ENCODE measurements at places on chromosomes 1 and 21.

DNA sequence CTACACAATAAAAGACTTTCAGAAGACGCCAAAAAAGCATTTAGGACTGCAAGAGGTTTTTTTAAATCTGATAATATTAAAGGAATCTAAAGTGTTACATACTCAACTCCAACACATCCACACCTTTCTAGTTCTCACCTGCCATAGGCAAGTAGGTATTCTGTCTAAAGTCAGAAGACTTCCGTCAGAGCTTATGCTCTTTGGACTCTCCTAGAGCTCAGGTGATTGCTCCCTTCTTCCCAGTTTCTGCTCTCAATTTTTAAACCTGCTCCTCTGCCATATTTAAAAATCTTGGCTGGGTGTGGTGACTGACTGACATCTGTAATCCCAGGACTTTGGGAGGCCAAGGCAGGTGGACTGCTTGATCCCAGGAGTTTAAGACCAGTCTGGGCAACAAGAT is 16.6 kb downstream of the EVI5 start:
- no peak for DNase-seq

DNA sequence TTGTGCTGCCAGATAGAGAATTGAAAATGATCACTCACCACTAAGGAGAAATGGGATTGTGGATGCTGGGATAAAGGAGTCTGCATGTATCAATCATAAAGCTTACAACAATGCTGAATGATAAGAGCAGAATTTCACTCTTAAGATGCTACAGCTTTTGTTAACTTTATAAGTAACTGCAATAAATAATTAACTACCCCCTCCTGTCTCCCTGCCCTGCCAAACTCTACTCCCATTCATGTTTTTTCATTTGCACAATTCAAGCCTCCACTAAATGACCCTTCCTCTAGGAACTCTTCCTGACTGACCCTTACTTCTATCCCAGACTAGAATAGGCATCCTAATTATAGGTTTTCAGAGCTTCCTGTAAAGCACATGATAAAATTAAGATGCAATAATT is 14.9 kb downstream of the MTF1 start:
- no peak for DNase-seq

DNA sequence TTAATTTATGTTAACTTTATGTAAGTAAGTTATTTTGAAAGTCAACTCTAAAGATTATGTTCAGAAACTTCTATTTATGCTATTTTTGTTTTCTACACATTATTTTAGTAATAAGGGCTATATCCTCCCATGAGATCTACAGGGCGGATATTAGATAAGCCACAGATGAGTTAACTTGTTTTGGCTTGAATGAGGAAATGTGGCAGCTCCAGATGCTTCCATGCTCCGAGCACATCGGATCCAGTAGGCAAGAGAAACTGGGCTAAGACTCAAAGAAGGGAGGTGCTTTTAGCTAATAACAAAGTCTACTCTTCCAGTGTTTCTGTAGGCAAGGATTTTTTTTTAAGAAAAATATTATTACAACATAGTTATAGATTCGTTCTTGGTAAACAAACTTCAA is 20.0 kb upstream of the LAMC1 start:
- no peak for DNase-seq

- no peak for DNase-seq
Measured at GRCh38 chr1:81695741-81696140, 105.0 kb upstream of the ADGRL2 start.

DNA sequence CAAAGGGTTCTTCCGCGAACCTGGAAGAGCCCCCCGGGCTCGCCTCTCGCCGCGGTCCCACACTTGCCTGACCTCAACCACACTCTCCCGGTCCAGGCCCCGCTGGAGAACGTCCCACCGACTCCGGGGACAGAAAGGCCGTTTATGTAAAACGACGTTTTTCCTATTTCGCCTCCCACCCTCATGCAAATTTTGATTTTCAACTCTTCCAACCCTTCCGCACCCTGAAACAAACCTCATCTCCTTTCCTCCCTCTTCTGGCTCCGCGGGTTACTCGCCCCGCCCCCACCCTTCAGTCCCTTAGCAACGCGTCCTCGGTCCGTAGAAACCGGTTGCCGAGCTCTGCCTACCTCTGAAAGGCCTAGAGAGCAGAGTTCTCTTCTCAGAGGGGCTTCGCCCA is at the start of gene C1orf141:
TSS of gene C1orf141 (minus strand) at position 276 of the 400 bp plus-strand sequence. CDS start 7,730 bp downstream, outside the sequence.
- DNase-seq = no peak

- DNase-seq = no peak
Measured at GRCh38 chr1:222243902-222244301, 304.0 kb downstream of the HHIPL2 start.

- no peak for DNase-seq
Measured at GRCh38 chr1:98884864-98885263, 119.8 kb downstream of the PLPPR5 start.

DNA sequence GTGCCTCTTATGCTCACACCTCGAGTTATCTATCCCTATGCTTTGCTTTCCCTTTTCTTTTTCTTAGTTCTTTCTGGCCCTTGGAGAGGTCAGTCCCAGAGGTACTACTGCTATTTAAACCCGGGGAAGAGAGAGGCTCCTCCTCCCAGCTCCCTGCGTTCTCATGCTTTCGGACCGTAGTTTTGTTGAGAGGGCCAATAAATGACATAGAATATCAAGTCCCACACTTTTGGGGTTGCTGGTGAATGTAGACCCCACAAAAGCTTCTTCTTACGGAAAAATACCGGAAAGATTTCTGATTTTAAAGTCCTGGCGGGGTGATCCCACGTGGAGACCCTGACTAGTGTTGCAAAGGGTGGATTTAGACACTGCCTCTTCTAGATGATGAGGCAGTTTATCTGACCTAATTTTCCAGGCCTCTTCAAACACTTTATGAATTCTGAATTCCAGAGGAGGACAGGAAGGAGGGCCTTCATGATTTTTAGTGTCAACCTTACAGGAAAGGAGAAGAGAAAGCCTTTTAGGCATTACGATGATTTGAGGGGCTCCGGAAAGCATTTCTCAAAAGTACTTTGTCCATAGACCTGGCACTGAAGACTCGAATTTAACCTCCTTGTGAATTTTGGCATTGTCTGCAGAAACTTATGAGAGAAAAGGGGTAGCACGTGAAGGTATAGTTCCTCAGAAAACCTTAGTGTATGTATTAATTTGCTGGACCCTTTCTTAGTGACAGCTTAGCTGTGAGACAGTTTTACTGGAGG is 694 bp downstream of the TMEM167B start:
- no peak for DNase-seq
